Mesothelial cell of epicardium (in vitro differentiated cells): ENCODE measurements at places on chromosomes 7 and 10. TPM values are rescaled to one million over a fixed set of nuclear protein-coding genes. Genes with fewer than 3 reads are reported as not detected.

FEZF1 gene
- not detected in 3 replicates for total RNA-seq

CFAP46 gene
- 3.1 to 4.1 TPM (median 3.2 TPM) in 3 replicates for total RNA-seq

PCDH15 gene
- total RNA-seq: 24.0 to 26.3 TPM (median 24.8 TPM) in 3 replicates

NRF1 gene
- total RNA-seq: 26.2 to 26.6 TPM (median 26.3 TPM) in 3 replicates
